Myocyte (in vitro differentiated cells): ENCODE measurements at places on chromosomes 13 and 19. TPM values are rescaled to one million over a fixed set of nuclear protein-coding genes. Genes with fewer than 3 reads are reported as not detected.

The KCNJ14 gene
- total RNA-seq, result 0.73 and 0.96 TPM in 2 replicates

- DNase-seq, result no peak
Observed at GRCh38 chr19:33397536-33398360, 24.2 kb downstream of the CEBPG start.

DNA sequence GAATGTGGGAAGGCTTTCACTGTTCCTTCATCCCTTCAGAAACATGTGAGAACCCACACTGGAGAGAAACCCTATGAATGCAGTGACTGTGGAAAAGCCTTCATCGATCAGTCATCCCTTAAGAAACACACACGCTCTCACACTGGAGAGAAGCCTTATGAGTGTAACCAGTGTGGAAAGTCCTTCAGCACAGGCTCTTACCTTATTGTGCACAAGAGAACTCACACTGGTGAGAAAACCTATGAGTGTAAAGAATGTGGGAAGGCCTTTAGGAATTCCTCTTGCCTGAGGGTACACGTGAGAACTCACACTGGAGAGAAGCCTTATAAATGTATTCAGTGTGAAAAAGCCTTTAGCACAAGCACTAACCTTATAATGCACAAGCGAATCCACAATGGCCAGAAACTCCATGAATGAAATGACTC lies 18.6 kb downstream of the ZNF177 start:
- DNase-seq, result no peak

DNA sequence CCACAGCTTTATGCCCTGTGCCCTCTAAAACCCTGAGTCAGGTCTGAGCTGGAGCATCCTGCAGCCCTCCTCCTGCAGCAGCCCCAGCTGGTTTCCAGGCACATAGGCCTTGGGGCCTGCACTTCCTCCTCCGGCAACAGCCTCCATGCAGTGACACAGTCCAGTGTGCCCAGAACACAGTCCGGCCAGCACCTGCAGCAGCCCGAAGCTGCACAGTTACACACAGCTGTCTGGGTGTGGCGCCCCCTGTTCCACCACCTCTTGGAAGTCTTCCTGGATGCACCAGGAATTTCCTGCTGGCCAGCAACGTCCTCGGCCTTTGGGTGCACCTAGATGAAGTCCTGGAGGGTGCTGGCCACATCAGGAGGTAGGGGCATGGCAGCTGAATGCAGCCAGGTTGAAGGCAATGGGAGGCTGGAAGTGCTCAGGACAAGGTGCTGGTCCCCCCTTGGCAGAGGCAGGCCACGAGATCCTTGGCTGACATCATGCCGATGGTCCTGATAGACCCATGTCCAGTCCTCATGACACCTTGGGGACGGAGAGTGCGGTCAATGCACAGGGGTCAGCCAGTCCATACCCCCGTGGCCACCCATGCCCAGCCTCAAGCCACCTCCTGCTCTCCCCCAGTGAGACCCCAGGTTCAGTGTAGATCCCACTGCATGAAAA lies 27.1 kb upstream of the PARP4 start:
- DNase-seq, result no peak

GRCh38 chr19:55778331-55778730 lies 9.4 kb downstream of the RFPL4AL1 start:
- no peak for DNase-seq

- no peak for DNase-seq
Observed at GRCh38 chr13:42538996-42539395, 35.0 kb upstream of the TNFSF11 start.

- DNase-seq, result no peak
Observed at GRCh38 chr19:1828279-1829238, 16.5 kb upstream of the ATP8B3 start.

DNA sequence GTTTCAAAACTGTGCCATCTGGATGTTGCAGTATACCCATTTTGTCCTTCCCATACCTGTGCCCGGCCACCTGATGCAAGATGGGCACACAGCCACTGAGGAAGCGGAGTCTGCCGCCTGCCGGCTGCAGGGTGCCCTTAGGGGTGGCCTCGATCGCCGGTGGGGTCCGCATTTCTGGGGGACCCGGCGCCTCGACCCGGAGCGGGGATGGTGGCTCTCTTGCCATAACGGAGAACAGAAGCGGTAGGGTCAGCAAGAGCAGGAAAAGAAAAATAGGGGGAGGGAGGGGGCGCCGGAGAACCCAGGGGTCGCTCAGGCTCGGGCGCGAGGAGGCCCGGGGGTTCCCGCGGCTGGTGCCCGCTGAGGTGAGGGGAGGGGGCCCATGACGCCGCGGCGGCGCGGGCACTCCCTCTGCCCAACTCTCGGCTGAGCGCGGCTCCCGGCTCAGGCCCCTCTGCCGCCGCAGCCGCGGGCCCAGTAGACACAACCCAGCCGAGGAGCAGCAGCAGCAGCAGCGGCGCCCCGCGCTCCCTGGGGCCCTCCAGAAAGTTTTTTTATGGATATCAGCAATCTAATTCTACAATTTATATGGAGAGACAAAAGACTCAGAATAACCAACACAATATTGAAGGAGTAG lies 13.8 kb upstream of the CYP4F2 start:
- DNase-seq, result no peak

DNA sequence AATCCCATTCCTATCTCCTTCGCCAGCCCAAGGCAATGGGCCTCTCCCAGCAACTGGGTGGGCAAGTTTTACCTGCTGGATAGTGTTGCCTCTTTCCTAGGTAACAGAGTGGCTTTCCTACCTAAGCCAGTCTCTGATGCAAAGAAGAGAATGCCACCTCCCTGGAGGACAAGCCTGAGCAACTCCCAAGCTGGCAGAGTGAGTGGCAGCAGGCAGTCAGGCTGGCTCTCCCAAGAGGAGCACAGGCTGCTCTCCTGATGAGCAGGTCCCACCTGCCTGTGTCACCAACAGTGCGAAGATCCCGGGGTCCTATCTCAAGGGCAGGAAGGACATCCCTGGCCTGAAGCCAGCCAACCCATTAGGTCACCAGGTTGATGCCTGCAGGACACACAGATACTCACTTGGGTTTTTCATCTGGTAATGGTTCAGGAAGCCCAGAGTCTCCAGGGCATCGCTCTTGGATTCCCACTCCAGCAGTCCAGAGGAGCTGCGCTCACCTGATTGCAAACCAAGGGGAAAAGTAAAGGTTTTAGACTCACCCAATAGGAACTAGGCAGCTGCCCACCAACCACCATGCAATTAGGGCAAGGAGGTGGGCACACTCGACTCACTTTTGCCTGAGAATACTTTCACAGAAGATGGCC lies 5.5 kb upstream of the ECH1 start:
- no peak for DNase-seq

GRCh38 chr13:51125495-51126226 lies 14.6 kb upstream of the C13orf42 start:
- DNase-seq, result peak; percentile 69
